ENCODE measurements at places on chromosomes 7 and 10.

DNA sequence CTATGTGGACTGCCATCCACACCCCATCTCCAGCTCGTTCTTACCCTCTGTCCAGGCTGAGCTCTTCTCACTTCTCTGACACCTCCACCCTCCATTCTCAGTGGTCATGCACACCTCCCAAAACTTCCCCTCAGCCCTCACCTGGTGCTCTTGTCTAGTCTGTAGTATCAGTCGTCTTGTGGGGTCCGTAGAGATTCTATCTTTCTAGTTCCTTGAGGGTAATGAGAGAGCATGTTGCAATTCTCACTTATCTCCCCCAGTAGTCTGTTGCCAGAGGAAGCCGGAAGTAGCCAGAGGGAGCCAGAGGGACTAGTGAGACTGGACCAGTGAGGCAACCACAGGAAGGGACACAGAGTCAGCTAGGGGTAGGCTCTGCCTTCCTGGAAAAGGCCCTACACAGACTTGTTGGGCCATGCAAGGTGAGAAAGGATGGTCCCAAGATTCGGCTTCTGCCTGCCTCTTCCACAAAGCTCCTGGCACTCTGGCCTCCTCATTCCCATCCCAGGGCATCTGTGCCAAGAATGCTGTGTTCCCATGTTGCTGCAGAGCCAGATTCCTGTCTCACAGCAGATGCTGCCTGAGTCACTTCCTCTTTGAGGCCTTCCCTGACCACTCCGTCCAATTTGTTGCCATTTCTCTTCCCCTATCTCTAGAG lies 50.6 kb upstream of the DUSP5 start:
- no peak for DNase-seq

DNA sequence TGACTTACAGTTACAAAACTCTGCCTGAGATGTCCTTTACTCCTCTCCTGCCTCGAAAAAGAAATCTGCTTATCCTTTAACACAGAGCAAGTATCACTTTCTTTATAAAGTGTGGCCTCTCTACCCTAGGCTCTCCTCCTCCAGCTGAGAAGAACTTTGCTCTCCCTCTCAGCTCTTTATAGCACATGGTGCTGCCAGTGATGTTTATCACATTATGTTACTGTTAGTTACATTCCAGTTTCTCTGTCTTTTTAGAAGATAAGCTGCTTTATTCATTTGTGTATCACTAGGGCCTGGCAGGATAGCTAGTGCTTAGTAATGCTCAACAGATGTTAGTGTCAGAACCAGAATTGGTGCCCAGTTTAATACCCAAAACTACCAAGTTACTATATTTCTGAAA lies 41.1 kb upstream of the TMEM229A start:
- DNase-seq, result no peak

DNA sequence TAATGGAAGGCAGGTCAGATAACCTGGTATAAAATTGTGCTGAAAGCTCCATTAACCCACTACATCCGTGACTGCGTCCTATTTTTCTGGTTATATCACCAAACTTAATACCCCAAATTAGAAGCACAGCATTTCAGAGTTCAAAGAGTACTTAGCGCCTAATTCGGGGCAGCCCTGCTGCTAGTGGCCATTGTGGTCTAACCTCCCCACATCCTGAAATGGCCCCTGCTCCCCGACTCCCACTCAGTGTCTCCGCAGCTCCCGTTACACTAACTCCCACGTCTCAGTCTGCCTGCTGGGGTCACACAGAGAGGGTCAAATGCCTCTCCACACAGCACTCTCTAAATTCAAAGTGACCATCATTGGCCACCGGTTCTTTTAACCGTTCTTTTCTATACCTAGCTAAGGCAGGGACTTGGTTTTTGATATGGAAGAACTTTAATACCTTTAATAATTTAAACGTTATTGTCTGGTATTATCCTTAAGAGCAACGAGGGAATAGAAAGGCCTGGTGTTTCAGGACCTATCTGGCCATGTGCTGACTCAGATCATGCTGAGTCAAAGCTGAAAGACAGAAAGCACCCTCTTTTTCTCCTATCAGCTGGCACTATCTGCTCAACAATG lies 117.1 kb downstream of the KMT2E start:
- no peak for DNase-seq

GRCh38 chr10:113718969-113719822 lies 32.3 kb upstream of the PLEKHS1 start:
- no peak for DNase-seq

DNA sequence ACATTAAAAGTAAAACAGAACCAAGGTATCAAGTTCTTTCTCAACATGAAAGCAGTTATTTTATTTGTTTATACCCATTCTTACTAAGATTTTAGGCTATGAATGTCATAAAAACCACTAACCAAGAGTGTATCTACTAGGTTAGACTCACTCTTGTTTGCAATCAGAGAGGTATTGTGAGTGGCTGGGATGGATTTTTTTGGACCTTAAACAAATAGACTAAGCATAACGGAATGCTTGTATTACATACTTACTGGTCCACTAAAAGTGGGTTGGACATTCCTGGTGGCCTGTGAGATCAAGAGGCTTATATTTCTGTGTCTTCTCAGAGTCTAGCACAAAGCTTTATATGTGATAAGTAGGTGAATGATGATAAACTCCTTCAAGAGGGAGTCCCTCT lies 32.6 kb upstream of the CBLL1 start:
- DNase-seq, result no peak

DNA sequence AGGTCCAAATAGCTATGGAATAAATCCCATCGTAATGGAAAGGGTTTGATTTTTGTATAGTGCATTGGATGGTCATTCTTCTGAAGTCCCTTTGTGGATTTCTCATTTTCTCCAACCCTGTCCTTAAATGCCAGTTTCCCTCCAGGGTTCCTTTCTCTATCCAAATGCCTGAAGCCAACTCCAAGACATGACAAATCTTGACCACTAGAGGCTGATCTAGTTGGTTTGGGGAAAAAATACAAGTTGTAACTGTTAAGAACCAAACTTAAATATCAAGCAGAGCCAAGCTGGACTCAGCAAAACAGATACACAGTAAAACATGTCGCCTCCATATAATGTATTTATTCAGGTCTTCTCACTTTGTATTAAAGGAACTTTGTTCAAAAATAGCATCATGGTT lies 28.7 kb downstream of the FRMD4A start:
- no peak for DNase-seq

GRCh38 chr10:49323896-49324270 lies 24.9 kb downstream of the C10orf71 start:
- no peak for DNase-seq

DNA sequence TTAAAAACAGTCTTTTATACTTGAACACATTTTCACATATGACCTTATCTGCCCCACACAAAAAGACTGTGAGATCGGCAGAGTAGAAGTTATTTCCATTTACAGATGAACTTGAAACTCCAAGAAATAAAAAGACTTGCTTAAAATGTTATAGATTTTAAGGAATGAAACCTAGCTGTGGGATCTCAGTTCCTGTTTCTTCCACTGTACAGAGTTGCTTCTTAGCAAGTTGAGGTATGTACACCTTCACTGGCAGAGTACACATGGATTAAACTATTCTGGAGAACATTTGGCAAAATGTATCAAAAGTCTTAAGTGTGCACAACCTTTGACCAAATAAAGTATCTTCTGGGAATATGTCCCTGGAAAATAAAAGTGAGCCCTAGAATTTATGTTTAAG lies 48.3 kb downstream of the A1CF start:
- DNase-seq, result no peak

DNA sequence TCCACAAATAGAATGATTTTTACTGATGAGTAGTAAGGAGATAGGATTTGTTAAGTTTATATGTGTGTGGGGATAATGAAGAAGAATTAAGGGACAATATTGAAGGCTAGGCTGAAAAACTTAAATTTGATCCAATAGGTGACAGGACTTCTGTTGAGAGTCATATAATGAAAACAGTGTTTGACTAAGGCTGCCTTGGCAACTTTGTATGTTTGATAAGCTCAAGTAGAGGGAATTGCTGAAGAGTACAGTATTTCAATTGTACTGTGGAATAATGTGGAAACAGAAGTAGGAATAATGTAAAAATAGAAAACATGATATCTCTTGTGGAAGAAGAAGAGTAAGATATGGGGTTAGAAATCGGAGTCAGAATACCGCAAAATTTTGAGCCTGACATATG lies 10.5 kb downstream of the R3HCC1L start:
- DNase-seq, result no peak

DNA sequence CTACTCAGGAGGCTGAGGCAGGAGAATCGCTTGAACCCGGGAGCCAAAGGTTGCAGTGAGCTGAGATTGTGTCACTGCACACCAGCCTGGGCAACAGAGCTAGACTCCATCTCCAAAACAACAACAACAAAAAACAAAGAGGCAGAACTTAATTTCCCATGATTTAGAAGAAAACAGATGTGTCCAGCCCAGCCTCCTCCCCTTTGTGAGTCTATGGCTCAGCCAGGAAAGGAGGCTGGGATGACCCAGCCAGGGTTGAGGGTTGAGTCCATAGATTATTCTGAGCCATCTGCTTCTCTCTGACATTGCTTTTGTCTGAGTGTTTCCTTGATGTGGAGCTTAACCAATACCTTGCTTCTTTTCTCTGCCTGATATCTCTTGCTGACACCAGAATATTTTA lies 994.1 kb downstream of the TYW1 start:
- no peak for DNase-seq

DNA sequence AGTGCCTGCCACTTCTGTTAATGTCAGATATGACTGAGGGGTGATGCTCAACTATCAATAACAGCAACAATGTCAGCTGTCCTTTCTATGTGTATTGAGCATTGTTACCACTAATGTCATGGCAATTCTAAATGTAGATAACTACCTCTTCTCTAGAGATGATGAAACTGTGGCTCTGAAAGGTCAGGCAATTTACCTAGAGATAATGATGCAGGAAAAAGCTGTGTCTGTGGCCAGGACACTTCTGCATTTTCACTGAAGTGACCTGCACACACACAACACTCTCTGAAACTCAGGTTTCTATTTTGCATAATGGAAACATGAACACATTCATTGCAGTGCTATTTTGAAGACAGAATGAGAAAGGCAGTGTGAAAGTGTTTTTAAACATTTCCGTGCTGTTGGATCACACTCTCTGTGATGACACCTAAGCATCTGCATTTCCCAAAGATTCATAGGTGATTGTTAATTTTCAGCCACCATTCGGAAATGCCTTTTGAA lies 148.2 kb downstream of the KCND2 start:
- peak; percentile 89 for DNase-seq

- DNase-seq, result no peak
Measured at GRCh38 chr10:34339816-34340553, 475.1 kb downstream of the PARD3 start.

DNA sequence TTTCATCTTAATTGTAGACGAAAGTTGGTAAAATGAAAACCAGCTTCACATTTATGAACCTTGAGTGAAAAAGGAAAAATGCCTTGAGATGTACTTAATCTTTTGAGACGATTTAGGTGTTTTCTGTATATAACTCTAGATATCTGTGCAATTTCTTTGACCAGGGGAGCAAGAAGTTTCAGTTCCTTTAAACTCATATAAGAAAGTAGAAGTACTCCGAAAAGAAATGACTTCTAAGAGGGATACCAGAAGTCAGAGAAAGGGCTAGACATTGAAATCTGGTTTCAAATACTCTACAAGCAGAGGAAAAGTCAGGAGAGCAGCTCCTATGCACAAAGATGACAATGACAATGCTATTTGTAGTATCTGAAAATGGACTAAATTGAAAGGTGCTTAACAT lies 303.7 kb downstream of the BAMBI start:
- no peak for DNase-seq

GRCh38 chr10:64358907-64359306 lies 837.7 kb downstream of the REEP3 start:
- no peak for DNase-seq

DNA sequence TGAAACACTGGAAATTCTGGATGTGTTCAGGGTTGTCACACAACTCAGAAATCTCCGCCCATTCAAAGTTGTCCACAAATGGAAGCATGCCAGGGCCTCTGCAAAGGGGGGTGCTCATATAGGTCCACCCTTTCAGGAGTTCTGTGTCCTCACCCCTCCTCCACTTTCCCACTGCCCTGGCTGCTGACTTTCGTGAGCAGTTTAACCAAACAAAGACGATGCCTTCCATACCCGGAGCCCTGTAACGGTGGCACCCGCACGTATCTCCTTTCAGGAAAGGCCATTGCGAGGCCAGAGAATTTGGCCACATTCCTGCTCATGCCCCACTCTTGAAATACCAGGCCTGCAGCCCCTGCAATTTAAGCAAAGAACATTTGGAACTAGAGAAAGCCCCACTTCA lies 1.4 kb downstream of the CPXM2 start:
- no peak for DNase-seq

GRCh38 chr7:115005251-115005650 lies 83.4 kb downstream of the MDFIC start:
- no peak for DNase-seq

DNA sequence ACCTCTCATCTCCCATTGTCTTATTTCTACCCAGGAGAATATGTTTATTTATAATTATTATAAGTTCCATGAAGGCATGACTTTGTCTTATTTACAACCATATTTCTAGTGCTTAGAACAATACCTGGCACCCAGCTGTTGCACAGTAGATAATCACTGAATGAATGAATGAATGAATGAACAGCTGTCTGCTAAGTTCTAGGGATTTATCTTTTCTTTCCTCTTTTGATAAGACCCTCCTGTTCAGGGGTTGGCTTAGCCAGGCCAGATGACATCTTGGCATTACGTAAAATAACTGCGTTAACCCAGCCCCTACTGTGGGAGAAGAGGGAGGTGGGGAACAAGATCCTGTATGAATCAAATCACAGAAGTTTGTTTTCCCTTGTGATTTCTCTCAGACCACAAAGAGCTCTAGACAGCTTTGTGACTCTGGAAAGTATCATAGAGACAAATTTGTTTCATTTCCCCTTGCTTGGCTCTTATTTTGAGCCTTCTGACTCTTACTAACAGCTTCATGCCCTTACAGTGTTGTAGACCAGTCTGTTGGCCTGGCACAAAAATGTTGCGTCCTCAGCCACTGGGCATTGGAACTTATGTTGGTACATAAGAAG lies 8.4 kb downstream of the ZNF862 start:
- DNase-seq, result peak; percentile 8

- DNase-seq, result no peak
Measured at GRCh38 chr7:95545007-95545615, 51.2 kb downstream of the PDK4 start.

DNA sequence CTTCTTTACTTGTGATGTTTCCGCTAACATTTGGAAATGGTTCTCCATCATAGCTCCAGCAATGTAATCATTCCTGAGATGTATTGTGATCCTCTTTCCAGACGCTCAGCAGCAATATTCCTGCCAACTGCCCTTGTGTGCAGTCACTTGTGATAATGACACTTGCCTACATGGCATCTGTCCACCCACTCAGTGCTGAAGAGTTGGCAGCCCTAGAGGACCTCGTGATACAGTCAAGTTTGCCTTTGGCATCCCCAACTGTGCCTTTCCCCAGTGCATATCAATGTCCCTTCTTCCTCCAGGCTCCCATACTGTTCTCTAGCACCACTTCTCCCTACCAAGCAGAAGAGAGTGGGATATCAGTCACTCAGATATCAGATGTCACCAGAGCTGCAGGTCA lies 64.9 kb downstream of the MYOF start:
- DNase-seq, result no peak

GRCh38 chr7:42236976-42237810 lies at the start of gene GLI3:
Gene GLI3 (minus strand): TSS chr7:42237209. CDS start chr7:42223253, 13,956 bp downstream.
- DNase-seq, result peak; percentile 15

- no peak for DNase-seq
Measured at GRCh38 chr10:85657476-85658113, 709.0 kb downstream of the GRID1 start.

- DNase-seq, result no peak
Measured at GRCh38 chr10:47457528-47457820, 26.4 kb downstream of the ANXA8 start.
